ENCODE measurements at places on chromosomes 1 and 21.

DNA sequence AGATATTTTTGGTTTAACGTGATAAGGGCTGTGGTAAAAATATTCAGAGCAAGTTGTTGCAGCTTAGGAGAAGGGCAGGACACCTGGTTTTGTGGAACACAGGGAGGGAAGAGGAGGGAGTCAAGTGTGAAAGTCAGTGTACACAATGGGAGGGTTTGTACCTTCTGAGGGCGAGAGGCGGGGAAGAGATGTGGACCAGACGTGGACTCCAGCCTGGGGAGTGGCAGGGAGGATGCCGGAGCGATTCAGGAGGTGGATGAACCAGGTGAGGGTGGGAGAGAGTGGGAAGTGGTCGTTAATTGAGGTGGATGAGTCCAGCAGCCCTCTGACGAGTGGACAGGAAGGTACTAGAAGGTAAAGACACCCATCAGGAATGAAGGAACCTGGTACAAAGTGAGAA is 52.2 kb upstream of the IRF2BP2 start:
- no peak for DNase-seq

- DNase-seq = no peak
Observed at GRCh38 chr21:15688016-15688415, 41.8 kb upstream of the USP25 start.

- no peak for DNase-seq
Observed at GRCh38 chr1:182662121-182662890, 22.1 kb downstream of the RGS8 start.

- no peak for DNase-seq
Observed at GRCh38 chr1:953524-954320, 5.3 kb downstream of the NOC2L start.

DNA sequence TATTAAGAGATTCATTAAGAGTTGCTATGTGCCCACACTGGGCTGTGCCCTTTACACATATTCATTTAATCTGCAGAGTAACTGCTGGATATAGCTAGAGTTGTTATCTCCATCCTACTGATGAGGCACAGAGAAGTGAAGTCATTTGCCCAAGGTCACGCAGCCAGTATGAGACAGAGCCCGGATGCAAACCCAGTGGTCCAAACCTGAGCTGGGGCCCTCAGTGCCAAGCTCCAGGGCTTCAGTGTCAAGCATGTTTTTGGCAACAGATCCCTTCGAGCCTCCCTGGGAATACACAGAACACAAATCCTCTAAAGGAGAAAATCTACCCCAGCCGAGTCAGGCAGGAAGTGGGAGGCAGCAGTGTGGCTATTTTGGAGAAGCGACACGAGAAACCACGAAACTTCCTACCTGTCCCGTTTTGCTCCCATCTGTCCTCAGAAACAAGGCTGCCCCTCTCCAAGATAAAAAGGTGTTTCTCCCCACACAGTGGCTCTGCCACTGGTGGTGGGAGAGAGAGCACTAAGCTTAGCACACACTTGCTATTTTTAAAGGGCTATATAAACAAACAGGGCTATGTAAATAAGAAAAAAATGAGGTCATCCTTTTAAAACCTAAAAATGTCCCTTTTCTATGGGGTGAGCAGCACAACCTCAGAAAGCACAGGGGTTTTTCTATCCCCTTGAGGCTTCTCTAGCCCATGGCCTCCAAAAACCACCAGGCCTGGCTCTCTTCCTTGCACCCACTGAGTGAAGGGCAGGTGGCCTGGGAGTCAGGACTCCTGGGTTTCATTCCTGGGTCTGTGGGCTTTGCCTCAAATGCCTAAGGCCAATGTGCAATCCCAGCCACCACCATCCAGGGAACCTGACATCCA is 138.6 kb upstream of the EDN2 start:
- no peak for DNase-seq

DNA sequence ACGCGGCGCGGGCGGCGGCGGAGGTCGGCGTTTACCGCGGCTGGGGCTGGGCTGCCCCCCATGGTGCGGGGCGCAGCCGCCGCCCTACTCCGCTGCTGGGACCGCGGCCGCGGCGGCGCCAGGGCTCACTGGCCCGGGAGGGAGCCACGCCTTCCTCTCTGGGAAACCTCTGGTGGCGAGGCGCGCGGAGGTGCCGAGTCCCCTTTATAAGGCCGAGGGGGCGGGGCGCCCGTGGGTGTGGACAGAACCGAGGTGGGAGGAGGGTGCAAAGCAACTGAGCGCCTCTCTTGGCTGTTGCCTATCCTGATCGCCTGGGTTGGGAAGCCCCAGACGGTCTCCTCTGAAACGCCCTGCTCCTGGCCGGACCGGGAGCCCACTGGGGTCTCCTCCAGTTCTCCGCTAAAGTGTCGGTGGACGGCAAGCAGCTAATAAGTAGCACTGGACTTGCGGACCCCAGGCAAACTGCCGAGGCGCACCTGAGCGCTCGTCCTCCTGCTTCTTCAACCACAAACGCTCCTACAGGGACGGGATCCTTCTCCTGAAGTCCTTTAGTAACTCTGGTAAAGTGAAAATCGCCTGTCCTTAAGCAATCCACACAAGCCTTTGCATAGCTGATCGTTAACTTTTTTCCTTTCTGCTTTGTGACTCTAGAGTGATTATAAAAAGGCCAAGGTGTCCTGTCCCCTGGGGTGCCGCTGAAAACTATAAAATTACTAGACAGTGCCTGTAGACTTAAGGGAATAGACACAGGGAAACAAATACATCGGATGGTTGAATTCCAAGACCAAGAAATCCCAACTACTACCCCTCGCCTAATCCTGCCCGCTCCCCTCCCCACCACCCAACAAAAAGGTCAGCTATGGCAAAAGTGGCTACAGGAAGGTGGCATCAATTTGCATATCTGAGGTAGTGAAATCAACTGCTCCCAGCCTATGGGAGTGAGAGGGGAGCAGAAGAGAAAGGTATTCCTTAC is at the start of gene PTGER3:
Gene PTGER3, minus strand, starts transcription at position 182 of the 973 bp plus-strand sequence. CDS start 239 bp downstream, outside the sequence.
- peak; percentile 44 for DNase-seq

DNA sequence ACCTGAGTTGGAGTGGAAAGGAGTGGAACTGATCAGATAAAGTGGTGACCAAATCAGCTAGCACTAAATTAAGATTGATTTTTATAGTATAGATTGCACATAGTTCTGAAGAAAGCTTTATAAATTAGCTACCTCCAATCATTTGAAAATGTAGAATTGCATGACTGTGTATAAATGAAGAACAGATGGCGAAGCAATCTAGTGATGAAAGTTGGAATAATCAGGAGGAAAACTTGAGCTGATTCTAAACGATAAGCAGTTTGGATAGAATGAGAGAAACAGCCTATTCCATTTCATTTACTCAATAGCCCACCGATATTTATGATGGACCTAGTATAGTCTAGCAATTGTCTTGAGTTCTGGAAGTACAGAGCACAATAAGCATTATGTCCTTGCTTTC is 661.5 kb downstream of the PLA2G4A start:
- no peak for DNase-seq

DNA sequence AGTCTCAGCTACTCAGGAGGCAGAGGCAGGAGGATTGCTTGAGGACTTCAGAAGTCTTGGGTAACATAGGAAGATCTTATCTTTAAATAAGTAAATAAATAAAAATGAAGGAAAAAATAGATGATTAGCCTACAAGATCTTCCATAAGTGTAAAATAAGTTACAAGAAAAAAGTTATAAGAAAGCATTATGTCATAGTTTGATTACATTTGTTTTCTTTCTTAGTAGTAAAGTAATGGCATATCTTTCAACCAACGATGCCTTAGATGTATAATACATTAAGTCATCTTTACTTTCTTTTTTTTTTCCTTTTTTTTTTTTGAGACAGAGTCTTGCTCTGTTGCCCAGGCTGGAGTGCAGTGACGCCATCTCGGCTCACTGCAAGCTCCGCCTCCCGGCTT is 46.5 kb downstream of the SNRPE start:
- no peak for DNase-seq

DNA sequence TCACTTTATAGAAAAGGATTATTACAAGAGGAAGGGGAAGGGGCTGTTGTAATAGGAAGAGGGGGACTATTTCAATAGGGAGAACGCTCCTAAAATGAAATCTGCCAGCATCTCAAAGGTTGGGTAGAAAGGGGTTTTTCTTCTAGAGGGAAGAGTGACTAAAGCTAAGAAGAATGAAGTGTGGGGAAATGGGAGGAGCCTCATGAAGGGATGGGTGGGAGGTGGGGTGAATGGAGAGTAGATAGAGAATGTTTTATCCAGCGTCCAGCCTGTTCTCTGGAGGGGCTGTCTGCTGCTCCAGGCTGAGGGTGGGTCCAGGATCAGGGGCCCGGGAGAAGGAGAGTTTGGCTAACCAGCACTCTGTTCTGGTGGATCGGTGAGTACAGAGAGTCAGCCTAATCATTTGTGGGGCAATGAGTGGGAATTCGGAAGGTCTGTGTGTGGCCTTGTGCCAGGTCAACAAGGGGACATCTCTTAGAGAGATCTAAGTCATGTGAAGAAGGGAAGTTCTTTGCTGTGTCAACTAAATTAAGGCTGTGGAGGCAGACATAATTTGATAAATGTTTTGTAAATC is 25.2 kb downstream of the VN1R5 start:
- no peak for DNase-seq

- no peak for DNase-seq
Observed at GRCh38 chr1:210618369-210618768, 289.7 kb downstream of the HHAT start.

- no peak for DNase-seq
Observed at GRCh38 chr1:229278120-229278741, 7.3 kb downstream of the RAB4A start.

Measured in stimulated activated CD8-positive, alpha-beta memory T cell treated with anti-CD3 and anti-CD28 coated beads, Interleukin-4, amount 100 ng/mL, for 24 hours (primary cell).